ENCODE measurements at places on chromosomes 12 and 14.

DNA sequence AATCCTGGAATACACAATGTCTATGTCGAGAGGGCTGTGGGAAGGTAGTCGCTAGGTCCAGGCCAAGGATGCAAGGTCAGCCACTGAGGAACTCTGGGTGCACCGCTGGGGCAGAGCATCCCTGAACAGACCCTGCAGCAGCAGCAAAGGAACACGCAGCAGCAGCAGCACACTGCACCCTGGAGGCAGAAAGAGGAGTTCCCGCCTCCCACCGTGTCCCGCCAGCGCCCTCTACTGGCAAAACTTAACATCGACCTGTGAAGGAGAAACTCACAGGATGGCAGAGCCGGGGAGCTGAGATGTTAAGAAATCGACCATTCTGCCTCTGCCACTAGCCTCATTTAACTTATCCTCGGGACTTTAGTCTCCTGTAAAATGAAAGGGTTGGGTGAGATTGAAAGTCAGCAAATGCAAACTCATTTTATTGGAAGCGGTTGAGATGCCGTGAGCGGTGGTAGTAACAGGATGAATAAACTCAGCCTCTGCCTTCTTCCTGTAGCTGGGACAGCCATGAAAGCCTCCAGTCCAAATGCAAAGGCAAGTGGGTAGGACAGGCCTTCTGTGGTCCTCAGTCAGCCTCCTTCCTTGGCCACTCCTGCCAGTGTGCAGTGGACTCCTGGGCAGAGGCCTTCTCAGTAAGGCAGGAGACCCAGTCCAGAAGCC lies 45.6 kb downstream of the STAB2 start:
- no peak for DNase-seq

DNA sequence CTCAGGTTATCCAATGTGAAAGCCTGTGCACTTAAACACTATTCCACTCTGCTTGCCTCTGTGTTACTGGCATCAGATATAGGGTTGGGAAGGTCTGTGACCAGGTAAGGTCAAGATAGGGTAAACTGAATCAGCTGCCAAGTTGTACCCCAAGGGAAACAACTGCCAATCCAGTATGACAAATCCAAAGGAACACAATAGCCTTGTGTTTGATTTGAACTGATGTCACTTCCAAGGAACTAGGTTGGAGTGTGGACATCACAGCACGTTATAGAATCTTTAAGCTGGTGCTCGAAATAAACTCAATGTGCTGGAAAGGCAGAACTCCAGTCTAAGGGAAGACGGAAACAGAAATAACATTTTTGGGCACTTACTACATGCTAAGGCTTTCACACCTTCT lies 223.4 kb upstream of the BTG1 start:
- DNase-seq, result no peak

GRCh38 chr12:110304061-110304551 lies 23.1 kb downstream of the ATP2A2 start:
- no peak for DNase-seq

DNA sequence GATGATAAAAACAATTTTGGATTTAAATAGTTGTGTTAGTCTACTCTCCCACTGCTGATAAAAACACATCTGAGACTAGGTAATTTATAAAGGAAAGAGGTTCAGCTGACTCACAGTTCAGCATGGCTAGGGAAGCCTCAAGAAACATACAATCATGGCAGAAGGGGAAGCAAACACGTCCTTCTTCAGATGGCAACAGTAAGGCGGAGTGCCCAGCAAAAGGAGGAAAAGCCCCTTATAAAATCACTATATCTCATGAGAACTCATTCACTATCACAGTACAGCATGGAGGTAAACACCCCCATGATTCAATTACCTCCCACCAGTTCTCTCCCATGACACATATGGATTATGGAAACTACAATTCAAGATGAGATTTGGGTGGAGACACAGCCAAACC lies 632.1 kb downstream of the SLC16A7 start:
- no peak for DNase-seq

GRCh38 chr12:117202033-117202432 lies 11.8 kb upstream of the FBXO21 start:
- no peak for DNase-seq

DNA sequence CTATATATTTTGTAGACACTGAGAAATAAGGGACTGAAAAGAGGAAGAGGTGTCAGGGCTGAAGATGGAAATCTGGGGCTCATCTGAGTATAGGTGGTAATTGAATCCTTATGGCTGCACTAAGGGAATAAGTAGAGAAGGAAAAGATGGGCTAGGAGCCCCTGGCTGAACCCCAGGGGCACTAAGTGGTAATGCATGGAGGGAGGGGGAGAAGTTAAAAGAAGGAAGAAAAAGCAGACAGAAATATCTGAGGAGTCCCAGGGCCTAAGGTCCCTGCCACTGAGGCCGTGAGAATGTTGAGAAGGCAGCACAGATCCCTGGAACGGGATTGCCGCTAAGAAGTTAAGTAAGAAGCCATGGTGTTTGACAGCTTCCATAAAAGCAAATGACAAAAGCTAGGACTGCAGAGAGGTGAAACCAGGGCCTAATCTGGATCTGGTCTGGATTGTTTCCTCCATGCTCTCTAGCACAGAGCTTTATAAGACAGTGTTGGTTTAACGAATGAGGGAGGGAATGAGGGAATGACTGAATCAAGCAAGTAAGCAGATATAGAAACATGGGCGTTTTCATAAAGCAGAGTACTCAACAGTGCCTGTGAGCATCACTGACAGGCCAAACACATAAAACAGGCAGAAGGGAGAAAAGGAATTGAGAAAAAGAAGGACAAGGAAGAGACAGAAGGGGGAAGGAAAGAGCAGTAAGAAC lies 92.9 kb downstream of the HMGA2 start:
- no peak for DNase-seq

DNA sequence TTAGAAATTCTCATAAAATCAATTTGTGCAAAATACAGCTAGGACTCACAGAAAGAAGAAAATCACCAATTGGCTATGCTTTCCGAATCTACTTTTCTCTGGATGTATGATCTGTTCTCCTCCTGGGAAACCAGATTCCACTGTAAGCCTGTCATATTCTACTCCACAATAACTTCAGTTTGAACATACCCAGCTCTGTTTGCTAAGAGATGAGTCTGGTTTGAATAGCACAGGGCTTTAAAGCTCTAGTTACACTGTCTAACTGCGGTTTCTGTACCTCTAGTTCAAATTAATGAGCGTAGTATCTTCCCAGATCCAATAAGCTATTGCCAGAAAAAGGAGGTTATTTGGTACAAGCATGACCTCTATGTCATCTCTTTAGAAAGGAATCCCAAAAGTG lies 270.1 kb downstream of the DAD1 start:
- DNase-seq, result no peak

DNA sequence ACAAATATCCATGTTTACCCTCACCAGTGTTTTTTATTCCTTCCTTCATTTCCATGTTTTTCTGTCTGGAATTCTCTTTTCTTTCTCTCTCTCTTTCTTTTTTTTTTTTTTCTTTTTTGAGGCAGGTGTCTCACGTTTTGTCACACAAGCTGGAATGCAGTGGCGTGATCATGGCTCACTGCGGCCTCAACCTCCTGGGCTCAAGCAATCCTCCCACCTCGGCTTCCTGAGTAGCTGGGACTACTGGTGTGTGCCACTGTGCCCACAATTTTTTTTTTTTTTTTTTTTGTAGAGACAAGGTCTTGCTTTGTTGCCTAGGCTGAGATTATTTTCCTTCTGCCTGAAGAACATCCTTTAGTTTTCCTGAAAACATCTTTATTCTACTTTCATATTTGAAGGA lies 15.0 kb upstream of the AMIGO2 start:
- no peak for DNase-seq

DNA sequence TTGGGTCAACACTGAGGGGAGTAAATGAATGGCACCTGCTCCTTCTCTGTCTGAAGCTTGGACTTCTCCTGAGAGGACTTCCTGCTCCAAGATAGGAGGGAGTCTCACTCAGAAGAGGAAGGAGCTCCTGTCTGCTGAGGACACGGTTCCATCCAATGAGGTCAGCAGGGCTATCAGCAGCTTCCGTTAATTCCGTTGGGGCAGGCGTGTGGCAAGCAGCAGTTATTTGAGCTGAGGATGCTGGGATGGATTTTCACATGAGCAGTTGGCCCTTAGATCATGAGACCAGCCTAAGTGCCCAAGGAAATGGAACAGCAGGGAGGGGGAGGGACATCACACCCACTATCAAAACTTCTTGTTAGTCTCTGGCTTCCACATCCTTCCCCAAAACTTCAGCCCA lies 159.0 kb upstream of the PZP start:
- DNase-seq, result no peak

DNA sequence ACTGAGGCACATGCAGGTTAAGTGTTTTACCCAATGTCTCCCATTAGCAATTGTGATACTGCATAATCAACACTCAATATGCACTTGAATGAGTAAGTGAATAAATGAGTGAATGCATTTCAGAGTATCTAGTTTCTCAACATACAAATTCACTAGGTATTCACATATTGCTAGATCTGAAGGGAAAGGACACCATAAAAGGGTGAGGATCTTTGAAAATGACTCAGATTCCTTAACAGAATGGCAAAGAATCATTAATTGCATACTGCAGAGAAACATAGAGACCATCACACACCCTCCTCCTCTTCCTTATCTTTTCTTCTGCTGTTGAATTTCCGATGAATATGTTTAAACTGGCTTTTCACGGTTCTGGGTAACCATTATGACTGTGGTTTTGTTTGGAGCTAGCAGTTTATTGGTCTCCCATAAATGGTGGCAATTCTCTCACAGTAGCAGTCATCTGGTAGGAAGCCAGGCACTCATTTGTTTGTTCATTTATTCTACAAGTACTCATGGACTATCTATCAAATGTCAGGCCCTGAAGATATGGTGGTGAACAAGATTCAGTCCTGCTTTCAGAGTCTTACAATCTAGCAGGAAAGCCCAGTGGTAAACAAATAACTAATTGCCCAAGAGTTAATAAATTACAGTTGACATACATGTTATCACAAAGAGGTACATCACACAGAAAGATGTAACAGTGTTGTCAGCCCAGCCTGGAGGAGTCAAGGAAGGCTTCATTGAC lies 70.2 kb downstream of the LLPH start:
- DNase-seq, result no peak

DNA sequence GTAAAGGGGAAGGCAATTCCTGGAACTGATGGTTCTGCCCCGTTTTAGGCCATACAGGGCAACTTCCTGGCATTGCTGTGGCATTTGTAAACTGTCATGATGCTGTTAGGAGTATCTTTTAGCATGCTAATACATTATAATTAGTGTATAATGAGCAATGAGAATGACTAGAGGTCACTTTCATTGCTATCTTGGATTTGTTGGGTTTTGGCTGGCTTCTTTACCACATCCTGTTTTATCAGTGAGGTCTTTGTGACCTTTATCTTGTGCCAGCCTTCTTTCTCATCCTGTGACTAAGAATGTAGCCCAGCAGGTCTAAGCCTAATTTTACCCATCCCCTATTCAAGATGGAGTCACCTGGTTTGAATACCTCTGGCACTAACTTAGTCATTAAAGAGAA lies 51.2 kb downstream of the TESPA1 start:
- DNase-seq, result no peak

- DNase-seq, result no peak
Observed at GRCh38 chr14:74563233-74563585, 48.8 kb downstream of the LTBP2 start.

GRCh38 chr12:6461401-6462233 lies 8.9 kb downstream of the VAMP1 start:
- no peak for DNase-seq

- DNase-seq, result no peak
Observed at GRCh38 chr14:68486033-68486732, 306.7 kb downstream of the ZFP36L1 start.

- DNase-seq, result no peak
Observed at GRCh38 chr14:59435987-59436386, 29.2 kb downstream of the GPR135 start.

DNA sequence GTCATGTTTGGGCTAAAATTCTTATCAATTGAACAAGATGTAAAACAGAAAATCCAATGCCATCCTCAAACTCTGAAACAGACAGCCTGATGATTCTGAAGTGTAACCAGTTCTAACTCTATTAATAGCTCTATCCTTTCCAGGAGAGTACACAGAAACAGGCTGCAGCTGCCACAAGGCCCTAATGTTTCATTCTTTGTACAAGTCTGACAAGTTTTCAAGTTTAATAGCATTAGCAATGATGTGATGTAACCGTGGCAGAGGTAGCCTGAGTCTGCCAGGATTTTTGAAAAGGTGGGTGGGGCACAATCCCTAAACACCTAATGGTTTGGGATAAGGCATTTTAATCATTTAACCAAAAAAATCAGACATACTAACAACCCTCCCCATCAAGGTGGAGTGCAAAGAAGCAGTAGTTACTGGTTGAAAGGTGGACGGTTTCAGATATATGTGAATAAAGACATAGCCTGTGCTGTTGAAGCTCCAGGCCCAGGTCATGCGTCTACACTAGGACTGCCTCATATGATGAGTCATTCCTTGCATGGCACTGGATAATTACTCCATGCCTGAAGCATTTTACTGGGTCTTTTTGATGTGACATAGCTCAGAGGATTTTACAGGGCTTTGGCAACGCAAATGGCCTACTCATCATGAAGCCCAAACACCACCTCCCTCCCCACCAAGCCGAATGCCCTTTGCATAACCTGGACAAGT lies 145.1 kb upstream of the GRIP1 start:
- no peak for DNase-seq

DNA sequence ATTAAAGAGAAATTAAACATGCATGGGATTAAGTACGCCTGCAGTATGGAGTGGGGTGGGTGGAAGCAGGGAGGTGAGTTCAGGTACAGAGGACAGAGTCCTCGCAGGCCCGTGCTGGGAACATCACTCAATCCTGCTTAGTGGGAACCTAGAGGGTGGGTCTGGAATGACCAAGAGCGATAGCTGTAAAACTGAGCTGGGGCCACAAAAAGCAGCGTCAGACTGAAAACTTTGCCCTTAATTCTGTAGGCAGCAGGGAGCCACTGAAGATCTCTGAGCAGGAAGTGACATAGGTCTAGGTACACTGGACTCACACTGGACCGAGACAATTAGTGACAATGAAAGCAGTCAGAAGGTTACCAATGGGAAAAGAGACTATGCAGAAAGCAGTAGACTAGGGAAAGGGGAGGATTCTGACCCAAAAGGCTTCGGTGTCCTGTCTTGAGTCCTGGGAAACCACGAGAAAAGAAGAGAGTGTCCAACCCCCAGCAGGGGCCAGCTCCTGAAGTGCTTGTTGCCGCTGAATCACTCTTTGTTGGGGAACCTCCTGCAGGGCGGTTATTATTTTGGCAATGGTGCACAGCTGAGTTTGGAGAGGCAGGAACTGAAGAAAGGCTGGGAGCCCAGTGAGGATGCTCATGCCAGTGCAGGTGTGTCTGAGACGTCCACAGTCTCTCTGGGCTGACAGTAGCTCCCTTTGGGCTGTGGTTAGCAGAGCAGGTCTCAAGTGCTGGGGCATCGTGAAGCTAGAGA lies 97.4 kb downstream of the PLXNC1 start:
- no peak for DNase-seq

GRCh38 chr14:24982472-24983155 lies 67.3 kb downstream of the STXBP6 start:
- no peak for DNase-seq

GRCh38 chr14:22685467-22685866 lies 41.3 kb upstream of the OR6J1 start:
- DNase-seq, result no peak

Data from NCI-H187 (cell line).